ENCODE measurements at places on chromosomes 7 and 10.

- no peak for DNase-seq
These were observed 93.5 kb downstream of the ADARB2 start for GRCh38 chr10:1643908-1644179.

- DNase-seq = no peak
These were observed 244.7 kb downstream of the KIF20B start for GRCh38 chr10:89946106-89946505.

DNA sequence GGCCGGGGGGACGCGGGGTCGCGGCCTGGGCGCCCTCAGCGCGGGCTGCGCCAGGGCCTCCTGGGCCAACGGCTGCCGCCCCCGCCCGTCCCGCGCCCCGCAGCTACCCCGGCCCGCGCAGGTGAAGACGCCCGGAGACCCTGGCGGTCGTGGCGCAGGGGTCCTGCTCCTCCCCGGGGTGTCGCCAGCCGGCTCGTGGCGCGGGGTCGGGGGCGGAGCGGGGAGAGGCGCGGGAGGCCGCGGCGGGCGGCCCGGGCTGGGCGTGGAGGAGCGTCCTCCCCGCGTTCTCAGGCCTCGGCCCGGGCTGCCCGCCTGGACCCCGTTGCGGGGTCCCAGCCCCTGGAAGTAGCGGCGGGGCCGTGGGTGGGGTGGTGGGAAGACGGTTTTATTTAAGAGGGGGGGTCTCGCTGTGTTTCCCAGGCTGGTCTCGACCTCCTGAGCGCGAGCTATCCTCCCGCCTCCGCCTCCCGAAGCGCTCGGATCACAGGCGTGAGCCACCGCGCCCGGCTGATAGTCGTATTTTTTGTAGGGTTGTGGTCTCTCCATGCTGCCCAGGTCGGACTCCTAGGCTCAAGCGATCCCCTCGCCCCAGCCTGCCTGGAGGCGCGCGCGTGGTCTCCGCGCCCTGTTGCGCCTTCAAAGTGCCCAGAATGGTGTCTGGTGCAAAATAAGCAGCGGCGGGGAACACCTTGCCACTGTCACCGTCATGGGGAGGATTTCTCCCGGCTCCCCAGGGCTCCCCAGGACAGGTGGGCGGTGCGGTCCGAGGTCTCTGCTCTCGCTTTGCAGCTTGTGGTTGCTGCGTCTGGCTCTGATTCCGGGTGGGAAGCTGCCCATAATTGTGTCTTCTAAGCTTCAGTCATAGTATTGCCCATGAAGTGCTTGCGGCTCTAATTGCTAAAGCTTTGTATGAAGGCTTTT lies 15.3 kb upstream of the SUN1 start:
- no peak for DNase-seq

DNA sequence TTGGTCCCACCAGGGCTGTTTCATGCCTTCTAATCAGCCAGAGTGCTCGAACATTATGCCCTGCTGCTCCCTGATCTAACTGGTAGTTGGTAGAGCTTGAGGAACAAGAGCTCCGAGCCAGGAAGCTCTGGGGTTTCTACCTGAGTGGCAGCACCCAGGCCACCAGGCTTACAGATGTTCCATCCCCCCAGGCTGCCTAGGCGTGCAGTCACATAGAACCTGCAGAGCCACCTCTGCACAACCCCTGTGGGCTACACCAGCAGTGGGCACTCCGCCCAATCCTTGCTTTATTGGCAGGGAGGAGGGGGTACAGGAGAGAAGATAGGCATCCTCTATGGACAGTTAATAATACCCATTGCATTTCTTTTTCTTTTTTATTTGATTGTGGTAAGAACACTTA lies 21.8 kb downstream of the MAP3K8 start:
- DNase-seq = no peak

- no peak for DNase-seq
These were observed 48.6 kb upstream of the TES start for GRCh38 chr7:116161728-116162127.

GRCh38 chr7:15554744-15555143 lies 7.1 kb downstream of the AGMO start:
- no peak for DNase-seq

GRCh38 chr10:103859161-103860086 lies 4.0 kb upstream of the SH3PXD2A start:
- peak; percentile 70 for DNase-seq

- no peak for DNase-seq
These were observed 64.4 kb upstream of the ARID5B start for GRCh38 chr10:61836888-61837754.

DNA sequence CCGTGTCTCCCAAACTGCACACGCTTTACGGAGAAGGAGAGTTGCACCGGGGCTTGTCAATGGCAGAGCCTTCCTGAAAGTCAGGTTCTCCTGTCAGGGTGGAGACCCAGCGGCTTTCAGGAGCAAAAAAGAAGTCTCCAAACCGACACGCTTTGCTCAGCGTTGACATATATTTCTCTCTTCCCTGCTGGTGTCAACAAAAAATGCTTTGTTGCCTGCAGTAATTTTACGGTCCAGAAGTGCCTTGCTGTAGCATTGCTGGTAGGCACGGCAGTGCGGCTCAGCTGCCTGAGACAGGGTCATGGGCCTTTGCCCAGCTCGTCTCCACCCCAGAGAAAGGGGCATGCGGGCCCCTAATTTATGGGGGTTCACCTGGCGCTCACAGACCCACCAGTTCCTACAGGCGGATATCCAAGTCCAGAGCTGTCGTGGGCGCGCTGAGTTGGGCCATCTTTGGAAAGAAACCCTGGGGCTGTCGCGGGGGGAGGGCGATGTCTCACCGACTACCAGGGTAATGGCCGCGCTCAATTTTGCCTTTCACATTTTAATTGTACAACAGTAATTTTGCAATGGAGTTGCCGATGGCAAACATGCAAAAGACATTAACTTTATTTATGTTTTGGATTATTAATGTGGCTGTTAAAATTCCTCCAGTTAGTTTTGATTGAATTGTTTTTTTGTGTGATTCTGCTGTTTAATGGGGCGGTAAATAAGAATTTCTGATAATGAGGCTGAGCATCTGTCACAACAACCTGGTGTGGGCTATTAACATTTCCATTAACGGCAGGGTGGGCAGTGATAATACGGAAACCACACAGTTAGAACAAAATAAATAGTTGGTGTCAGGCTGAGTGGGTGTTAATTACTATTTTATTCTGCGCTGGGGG lies 478.2 kb upstream of the FOXK1 start:
- no peak for DNase-seq

DNA sequence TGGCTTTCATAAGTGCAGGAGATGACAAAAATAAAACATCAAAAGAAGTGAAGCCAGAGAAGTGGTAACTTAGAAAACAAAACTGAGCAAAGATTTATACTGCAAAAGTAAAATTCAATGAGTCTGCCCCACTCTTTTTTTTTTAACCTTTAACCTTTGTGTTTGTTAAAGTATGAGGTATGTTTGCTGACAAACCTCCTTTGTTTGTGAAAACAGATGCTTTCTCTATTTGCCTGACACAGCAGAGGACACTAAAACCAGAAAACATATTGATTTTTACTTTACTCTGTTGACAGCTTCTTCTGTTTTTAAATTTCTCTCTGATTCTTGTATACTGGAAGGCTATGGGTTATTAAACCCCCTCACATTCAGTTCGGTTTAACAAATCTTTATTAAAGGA lies 57.6 kb downstream of the SGMS1 start:
- DNase-seq = no peak

DNA sequence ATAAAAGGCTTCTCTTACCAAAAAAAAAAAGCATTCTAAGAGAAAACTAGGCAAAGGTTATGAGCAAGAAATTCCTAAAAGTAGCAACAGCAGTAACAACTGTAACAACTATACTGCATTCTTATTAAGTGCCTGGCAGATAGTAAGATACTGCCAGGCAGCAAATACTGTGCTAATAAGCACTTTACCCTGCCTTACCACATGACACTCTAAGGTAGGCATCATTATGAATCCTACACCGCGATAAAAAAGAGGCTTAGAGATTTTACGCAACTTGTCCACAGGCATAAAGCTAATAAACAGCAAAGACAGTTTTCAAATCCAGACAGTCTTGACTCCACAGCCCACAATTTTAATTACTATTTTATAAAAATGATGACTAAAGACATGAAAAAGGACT lies 83.2 kb downstream of the USP6NL start:
- no peak for DNase-seq

DNA sequence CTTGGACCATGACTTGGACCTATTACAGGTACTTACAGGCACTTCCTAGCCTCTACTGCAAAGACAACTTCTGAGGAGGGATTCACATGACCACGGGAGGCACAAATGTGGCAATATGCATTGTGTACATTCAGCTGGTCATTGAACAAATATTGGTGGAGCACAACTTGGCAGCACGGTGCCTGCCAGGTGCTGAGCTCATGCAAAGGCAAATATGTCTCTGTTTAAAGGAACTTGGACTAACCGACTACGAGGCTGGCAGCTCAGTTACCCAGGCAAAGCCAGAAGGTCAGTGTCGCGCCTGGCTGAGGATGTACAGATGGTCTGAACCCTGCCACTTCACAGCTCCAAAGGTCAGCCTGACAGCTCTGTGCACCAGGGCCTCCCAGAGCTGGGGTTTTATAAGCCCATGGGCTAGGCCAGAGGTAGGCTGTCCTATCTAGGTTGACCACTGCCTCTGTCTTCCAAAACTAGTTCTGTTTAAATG lies 6.1 kb downstream of the DENND11 start:
- peak; percentile 80 for DNase-seq

- no peak for DNase-seq
These were observed 26.8 kb downstream of the TLX1 start for GRCh38 chr10:101157756-101158458.

- no peak for DNase-seq
These were observed 11.2 kb downstream of the MXI1 start for GRCh38 chr10:110218632-110219031.

DNA sequence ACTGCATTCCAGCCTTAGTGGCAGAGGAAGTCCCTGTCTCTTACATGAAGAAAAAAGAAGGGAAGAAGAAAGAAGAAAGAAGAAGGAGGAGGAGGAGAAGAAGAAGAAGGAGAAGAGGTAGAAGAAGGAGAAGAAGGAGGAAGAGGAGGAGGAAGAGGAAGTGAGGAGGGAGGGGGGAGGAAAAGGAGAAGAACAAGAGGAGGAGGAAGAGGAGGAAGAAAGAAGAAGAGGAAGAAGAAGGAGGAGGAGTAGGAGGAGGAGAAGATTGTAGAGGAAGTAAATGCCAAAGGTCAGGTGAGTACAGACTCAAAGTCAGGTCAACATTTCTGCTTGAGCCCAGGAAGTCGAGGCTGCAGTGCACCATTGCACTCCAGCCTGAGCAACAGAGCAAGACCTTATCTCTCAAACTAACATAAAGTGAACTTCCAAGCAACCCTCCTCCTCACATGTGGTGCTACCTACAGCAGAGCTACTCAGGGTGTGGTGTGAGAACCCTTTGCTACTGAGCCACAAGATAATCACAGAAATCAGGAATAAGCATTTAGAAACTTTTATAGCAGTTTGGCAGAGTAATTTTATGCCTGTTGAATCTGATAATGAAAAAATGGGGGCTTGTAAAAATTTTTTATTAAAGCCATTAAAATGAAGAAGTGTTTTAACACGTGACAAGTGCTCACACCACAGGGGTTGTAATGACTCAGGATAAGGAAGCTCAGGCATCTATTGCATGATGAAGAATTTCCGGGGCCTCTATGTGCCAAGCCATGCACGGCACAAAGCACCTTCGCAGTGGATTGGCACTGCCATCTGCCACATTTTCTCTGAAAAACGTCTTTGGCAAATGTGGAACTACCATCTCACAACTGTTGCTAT lies 224.9 kb upstream of the AUTS2 start:
- no peak for DNase-seq

- no peak for DNase-seq
These were observed 33.4 kb downstream of the CCM2 start for GRCh38 chr7:45033261-45033930.

DNA sequence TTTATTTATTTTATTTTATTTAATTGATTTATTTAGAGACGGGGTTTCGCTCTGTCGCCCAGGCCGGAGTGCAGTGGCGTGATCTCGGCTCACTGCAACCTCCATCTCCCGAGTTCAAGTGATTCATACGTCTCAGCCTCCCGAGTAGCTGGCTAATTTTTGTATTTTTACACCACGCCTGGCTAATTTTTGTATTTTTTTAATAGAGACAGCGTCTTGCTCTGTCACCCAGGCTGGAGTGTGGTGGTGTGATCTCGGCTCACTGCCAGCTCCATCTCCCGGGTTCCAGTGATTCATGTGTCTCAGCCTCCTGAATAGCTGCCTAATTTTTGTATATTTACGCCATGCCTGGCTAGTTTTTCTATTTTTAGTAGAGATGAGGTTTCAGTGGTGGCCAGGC lies 34.2 kb downstream of the AP5Z1 start:
- no peak for DNase-seq

DNA sequence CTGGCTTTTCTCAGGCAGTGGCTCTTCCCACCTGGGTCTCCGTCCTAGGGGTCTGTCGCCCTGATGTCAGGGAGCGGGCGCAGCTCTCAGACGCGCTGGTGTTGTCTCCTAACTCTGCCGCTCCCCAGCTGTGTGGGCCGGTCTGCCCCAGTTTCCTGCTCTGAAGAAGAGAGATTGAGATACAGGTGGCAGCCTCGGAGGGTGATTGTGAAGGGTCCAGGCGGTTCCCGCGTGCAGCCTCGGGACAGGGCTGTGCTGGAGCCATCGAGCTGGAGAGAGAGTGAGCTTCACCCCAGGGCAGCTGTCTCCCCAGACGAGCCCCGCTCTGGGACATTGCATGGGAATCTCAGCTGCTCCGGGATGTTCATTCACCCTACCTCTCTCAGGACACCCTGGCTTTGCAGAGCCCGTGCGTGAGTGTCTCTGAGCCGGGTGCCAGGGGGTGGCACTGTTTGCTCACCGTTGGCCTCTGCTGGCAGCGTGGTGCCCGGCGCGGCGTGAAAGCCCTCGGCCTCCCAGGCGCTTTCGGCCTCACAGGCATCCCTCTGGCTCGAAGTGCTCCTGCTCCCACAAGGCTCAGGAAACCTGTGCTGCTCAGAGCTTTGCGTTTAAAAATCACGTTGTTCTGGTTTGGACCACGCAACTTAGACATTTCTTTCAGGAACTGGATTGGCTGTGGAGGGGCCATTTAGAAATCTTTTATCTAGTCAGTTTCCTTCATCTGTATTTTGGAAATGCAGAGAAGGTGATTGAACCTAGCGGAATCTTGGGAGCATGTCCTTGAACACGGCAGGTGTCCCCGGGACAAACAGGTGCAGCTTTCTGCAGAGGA lies 33.8 kb upstream of the ZFAND2A start:
- peak; percentile 62 for DNase-seq

DNA sequence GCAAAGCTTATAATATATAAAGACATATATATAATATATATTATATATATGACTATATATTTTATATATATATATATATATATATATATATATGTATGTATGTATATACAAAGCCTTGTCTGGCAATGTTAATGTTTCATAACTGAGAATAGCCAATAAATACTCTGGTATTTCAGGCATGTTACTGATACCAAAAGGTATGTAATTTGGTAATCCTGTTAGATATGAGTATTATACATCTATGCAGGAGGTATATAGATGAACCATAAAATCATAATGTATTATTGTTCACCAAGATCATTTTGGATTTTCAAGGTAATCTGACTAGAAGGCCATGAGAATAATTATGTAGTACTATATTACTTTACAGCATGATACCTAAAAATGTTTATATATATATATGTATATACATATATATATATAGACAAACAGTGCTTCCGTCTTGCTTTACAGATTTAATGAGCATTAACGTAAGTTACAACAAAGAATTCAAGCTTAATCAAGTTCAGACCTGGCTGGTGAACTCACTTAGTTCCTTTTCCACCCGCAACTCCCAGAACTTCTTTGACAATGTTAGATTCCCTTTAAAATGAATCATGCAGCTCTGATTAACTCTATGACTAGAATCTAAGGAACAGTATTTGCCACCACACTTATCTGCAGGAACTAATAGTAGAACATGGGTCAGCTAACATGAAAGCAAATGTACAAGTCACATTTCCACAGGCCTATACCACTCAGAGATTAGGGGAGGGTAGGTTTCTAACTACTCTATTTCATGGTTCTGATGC lies 82.7 kb downstream of the SLC25A13 start:
- no peak for DNase-seq

Measured in body of pancreas (tissue), 4 donors.